ENCODE measurements at places on chromosomes 12 and 14.
A peak's percentile ranks its signal among the peaks of the same experiment; 100 is the strongest.

- peak; percentile 68 for DNase-seq
Observed at GRCh38 chr14:88492272-88493089, 62.3 kb downstream of the PTPN21 start.

- DNase-seq = no peak
Observed at GRCh38 chr12:28776913-28777422, 372.1 kb upstream of the FAR2 start.

- no peak for DNase-seq
Observed at GRCh38 chr12:60980558-60980957, 1279.6 kb upstream of the USP15 start.

DNA sequence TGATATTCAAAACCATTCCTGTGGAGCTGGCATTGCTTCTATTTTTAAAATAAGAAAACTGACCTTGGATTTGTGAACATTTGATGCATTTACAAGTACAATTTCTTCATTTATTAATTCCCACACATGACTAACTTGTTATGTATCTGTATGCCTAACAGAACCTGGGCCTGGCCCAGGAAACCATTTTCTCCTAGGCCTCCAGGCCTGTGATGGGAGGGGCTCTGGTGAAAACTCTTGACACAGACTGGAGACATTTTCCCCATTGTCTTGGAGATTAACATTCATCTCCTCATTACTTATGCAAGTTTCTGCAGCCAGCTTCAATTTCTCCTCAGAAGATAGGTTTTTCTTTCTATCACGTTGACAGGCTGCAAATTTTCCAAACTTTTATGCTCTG lies 42.0 kb downstream of the GLIPR1L2 start:
- DNase-seq = no peak

- DNase-seq = no peak
Observed at GRCh38 chr14:32224737-32225377, 21.8 kb upstream of the RNU6-8 start.

GRCh38 chr14:51743588-51744000 lies 91.9 kb downstream of the FRMD6 start:
- DNase-seq = no peak

GRCh38 chr14:38547961-38548490 lies 292.1 kb upstream of the CLEC14A start:
- DNase-seq = no peak

DNA sequence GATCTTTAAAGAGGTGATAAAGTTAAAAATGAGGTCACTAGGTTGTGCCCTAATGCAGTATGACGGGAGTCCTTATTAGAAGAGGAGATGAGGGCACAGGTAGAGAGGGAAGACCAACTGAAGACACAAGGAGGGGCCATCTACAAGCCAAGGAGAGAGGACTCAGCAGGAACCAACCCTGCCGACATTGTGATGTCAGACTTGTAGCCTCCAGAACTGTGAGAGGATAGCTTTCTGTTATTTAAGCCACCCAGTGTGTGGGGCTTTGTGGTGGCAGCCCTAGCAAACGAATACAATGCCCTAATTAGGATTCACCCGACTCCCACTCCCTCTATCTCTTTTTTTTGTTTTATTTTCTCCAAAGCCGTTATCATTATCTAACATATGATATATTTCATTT lies 7.9 kb upstream of the IL26 start:
- no peak for DNase-seq
